AG04449 (cell line): ENCODE measurements at places on chromosomes 7 and 10.

DNA sequence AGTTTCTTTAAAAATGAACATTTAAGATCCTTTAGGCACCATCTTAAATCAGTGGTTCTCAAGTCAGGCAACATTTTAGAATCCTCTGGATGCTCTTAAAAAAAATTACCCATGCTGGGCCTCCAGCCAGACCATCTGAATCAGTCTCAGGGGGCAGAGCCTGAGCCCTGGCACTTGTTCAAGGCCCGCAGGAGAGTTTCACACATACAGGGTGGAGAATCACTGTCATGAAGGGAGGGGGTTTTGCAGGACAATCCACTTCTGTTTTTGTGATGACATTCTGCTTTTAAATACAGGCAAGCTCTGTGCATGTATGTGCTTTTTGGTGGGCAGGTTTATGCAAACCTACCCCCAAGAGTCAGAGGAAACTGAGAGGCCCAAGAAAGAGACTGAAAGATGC, 268.6 kb downstream of the SEC23IP start:
- DNase-seq, result no peak

DNA sequence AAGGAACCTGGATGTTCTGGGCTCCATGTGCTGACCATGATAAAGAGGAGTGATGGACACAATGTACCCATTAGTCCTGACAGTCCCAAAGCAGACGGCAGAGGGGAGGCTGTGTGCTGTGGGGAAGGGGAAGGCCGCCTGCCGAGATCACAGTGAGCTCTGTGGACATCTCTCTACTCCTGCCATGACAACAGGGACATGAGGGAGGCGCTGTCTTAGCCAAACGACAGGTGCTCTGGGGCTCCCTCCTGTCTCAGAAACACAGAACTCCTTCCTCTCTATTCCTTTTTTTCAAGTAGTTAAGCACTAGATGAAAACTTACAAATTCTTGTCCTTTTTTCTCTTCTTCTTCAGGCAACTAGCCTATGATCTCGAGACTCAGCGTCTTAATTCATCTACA, 113.1 kb downstream of the RNF32 start:
- DNase-seq, result no peak

DNA sequence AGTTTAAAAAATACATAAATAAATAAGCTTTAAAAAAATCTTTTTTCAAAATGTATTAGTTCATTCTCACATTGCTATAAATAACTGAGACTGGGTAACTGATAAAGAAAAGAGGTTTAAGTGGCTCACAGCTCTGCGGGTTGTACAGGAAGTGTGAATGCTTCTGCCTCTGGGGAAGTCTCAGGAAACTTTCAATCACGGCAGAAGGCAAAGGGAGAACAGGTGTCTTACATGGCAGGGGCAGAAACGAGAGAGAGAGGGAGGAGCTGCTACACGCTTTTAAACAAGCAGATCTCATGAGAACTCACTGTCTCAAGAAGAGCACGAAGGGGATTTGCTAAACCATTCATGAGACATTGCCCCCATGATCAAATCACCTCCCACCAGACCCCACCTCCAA, 114.6 kb downstream of the DNAJC1 start:
- DNase-seq, result no peak

GRCh38 chr7:128347647-128348097, 4.0 kb upstream of the RBM28 start:
- no peak for DNase-seq

GRCh38 chr10:137031-137430, 1.8 kb downstream of the ZMYND11 start:
- no peak for DNase-seq

DNA sequence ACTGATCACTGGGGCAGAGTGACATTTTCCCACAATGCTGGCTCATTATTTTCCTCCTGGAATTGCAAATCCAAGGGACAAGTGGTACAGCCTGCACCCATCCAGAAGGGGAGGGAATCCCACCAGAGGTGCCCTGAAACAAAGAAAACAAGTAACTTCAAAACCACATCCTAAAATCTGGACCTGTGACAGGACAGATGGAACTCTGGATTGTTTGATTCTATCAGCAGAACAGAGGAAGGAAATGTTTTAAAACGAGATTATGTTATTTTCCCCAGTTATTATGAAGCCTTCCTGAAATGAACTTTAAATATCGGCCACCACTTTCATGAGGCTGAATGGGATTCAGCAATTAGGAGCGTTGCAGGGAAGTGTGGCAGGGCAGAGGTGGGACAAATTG, 62.2 kb upstream of the ECHDC3 start:
- no peak for DNase-seq

DNA sequence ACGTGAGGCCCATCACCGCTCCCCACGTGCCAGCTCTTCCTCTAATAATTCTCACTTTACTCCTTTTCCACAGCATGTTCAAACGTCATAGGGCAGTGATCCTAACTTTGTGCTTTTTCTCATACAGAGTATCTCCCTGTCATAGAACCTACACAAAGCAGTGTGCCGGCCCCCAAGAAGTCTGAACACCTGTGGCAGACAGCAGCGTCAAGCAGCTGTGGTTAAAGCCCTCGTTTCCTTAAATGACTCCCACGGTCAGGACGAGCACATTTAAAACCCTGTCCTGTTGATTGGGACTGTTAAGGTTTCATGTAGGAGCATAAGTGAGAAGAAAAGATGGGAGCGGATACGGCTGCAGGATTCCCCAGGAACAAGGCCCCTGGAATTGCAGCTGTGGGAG, 267.2 kb downstream of the DIP2C start:
- no peak for DNase-seq

- DNase-seq, result no peak
Measured at GRCh38 chr10:4194231-4194630, 409.2 kb upstream of the KLF6 start.

DNA sequence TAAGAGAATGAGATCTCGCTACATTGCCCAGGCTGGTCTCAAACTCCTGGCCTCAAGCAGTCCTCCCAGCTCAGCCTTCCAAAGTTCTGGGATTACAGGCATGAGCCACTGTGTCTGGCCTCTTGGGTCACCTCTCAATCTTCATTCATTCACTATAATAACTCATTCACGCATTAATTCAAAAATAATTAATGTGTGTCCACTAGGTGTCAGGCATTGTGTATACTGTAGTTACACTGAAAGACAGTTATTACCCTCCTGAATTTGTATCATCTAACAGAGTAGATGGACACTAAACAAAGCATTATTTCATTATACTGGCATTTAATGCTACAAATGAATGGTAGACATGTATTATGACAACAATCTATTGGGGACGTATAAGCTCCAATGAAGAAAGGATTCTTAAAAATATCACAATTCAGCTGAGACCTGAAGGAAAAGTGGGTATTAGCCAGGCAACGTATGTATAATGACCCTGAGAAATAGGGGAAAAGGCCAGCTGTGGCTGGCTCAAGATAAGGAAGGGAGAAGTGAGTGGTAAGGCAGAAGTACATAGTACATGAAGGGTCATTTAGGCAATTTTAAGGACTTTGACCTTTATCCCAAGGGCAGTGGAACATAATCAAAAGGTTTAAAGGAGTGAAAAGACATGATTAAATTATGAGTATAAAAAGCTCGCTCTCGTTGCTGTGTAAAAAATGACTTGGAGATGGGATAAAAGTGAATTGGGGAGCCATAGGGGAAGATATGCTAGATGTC, 150.7 kb downstream of the BTAF1 start:
- no peak for DNase-seq

DNA sequence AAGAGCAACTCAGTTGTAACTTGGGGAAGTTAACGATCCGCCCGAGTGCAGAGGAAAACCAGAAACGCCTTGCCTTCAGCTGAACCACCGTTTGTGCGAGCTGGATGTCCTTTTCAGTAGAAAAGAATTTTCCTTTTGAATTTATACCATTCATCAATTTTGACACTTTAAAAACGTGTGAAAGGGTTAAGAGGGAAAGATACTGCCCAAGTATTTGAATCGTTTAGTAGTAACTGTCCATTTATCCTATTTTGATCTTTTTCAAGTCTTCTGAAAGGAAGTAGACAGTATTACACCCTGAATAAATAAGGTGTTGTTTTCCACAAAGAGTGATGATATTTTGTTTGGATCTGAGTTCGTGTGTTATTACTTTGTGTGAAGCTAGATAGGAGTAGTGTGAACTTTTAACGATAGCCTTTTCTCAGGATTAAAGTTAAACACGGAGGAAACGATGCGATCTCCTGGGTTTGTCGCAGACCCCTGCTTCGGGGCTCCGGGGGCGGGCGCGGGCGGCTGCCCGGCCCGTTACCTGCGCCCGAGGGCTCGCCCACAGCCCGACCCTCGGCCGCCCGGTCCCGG, 830 bp upstream of the BMI1 start:
- DNase-seq, result no peak

DNA sequence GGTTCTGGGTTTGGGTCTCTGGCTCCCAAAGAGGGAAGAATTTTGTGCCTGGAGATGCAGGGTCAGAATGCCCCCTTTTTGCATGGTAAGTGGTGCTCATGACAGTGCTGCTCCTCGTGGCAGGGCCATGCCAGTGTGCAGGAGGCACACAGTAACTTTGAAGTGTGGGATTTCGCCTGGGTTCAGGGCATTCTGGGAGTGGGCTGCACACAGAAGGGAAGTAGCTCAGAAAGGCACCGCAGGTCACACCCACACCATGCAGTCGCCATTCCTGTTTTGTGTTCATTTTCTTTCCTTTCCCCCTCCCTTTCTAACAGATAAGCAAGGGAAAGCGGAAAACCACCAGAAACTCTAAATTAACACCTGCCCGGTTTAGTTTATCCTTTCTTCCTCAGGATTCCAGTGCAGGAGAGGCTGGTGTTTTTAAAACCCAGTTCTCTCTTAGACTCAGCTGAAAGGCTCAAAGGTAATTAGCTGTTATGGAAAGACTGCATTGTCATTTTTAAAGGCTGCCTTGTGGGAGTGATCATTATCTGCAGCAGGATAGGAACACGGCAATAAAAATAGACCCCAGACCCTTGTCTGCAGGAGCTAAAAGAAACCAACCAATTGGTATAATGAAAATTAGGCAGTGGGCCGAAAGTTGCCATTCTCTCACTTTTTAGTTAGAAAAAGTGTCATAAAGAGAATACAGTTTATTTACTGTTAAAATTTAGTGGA, 50.2 kb downstream of the EEPD1 start:
- DNase-seq, result no peak

DNA sequence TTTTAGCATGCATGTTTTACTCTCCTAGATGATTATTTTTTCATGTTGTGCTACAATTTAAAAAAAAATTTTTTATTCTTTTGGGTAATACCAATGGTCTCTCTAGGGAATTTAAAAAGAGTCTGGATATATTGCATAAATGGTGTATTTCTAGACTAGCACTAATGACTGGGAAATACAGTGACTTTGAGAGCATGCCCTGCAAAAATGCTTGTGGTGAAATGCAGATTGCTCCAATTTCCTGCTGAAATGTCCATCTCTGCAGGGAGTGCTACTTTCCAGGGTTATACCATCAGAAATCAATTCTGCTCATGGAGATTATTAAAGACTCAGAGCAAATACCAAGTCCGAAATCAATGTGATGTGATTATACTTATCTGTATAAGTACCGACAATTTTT, 186.1 kb downstream of the PRKG1 start:
- no peak for DNase-seq

- no peak for DNase-seq
Measured at GRCh38 chr7:83015916-83016315, 146.8 kb downstream of the PCLO start.

DNA sequence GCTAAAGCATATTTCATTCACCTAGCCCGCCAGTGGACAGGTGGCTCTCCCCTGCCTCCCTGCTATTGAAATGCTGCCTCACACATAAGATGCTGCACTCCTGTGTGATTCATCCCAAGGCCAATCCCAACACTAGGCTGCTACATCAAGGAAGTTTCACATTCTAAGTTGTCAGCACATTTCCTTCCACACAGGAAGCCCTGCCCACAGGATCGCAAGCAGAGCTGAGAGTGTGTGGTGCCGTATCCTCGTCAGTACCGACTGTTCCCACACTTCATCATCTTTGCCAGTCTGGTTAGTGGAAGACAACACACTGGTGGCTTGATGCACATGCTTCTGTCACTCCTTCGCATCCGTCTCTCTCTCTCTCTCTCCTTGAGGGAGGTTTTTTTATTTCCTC, 194.3 kb upstream of the PPP2R2D start:
- no peak for DNase-seq

DNA sequence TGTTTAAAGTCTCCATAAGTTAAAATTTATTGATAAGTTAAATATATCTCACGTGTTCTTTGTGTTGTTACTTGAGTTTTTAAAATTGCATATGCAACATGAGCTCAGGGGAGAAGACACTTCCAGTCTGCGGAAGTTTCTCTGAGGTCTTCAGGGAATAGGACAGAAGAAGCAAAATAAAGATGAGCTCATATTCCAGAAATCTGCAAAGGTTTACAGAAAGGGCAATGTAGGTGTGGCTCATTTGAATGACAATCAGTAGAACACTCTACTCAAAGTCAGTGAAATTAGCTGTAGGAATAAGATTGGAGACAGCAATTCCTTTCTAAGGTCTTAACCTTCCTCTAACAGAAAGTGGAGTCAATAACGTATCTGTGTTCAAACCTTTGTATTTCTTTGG, 53.7 kb downstream of the CACNA2D1 start:
- no peak for DNase-seq

DNA sequence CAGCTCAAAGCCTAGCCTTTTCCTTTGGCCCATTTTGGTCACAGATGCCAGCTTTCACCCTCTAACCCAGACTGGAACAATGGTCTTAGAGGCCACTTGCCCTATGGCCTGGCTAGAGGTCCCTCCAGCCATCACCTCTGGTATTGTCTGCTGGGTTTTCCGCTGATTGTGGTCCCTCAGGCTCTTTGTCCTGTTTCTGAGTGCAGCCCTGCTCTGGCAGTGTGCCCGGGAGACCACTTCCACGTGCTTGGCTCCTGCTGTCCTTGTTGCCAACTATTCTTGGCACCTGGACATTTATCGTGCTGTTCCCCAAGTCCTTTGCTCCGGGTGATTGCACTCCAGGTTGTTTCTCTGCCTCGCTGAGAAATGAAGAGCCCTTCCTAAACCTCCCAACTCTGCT, 53.3 kb upstream of the FAM180A start:
- DNase-seq, result no peak

- DNase-seq, result no peak
Measured at GRCh38 chr10:132458586-132459300, 61.7 kb downstream of the PWWP2B start.

DNA sequence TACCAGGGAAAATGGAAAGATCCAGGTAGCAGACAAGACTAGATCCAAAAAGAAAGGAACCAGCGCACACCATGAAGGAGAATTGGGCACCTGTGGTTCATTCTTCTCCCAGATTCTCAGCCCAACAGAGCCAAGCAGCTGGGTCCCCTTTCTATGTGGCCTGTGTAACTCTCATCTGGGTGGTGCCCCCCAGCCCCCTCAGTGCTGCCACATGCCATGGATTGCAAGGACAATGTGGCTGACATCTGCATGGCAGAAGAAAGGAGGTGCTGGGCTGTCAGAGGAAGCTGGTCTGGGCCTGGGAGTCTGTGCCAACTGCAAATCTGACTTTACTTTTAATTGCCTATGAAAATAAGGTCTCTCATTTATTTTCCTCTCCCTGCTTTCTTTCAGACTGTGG, 21.4 kb downstream of the PRSS2 start:
- DNase-seq, result no peak

GRCh38 chr7:100705320-100705752, 585 bp upstream of the POP7 start:
- no peak for DNase-seq

- no peak for DNase-seq
Measured at GRCh38 chr10:49157229-49157628, 23.4 kb upstream of the FAM170B start.

- no peak for DNase-seq
Measured at GRCh38 chr10:69901022-69901421, 99.3 kb downstream of the COL13A1 start.
